ENCODE measurements at places on chromosomes 4 and X.

DNA sequence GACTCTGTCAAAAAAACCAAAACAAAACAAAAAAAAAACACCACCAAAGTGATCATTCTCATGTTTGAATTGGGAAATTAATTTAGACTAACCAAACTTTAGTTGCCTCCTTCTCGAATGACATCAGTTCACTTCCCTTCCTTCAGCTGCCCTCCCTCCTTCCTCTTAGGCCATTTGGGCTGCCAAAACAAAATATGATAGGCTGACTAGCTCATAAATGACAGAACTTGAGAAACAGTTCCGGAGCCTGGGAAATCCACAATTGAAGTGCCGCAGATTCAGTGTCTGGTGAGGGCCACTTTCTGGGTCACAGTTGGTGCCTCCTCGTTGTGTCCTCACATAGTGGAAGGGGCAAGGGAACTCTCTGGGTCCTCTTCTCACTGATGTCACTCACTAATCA is 16.1 kb upstream of the WAS start:
- DNase-seq = no peak

- no peak for DNase-seq
Observed at GRCh38 chrX:25941087-25941486, 197.1 kb upstream of the MAGEB18 start.

DNA sequence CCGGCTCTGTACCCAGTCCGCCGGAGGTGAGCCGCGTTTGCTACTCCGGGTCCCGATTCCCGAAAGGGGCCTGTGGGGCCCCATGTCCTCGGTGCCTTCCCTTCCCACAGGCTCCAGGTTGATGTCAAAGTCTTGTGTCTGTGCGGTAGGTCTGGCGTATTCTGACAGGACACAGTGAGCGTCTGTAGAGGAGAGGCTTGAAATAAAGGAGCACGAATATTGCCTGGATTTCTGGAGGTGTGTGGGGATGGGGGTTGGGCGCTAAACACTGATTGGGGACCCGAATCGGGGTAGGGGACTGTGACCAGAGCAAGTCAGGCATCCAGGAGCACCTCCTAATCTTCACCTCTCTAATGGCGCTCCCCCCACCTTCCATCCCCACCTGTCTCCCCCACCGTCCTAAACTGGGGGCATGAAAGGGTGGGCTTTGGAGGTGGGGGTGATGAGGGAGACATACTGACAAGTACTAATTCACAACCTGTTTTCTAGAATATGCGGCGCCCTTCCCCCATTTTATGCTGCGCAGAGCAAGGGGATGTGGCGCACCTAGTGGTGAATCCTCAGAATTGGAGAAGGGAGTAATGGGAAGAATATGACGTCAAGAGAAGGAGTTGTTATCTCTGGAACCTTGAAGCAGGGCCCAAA is 855 bp downstream of the GPRASP2 start:
- DNase-seq = peak; percentile 70

DNA sequence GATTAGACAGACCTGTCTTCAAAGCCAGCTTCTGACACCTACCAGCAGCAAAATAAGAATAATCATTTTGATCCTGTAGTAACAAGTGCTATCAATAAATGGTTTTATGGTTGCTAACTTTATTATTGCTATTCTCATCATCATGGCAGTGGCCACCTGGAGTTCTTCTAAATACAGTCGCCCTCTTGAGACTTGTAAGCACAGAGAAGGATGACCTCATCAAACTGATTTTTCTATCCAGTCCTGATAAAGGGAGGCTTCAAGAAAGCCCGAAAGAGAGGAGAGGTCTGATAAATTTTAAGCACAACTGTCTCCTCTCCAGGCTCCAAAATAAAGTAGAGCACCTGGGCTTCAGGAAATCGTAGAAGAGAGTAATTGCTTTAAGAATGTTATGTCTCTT is 286.4 kb downstream of the USP46 start:
- no peak for DNase-seq

DNA sequence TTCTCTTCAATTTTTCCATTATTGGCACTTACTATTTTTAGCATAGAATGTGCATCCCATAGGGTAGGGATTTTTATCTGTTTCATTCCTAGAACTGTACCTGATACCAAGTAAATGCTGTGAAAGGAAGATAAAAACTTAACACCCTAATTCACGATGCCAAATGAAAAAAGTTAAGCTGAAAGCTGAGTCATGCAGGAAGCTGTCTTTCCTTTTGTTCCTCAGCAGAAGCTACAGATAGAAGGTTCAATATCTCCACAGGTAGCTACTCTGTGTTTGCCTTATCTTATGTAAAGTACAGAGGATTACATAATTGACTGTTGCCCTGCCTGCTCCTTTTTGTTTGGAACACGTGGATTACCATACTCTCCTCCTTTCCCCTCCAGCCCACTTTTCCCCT is 77.0 kb downstream of the LRP2BP start:
- no peak for DNase-seq

DNA sequence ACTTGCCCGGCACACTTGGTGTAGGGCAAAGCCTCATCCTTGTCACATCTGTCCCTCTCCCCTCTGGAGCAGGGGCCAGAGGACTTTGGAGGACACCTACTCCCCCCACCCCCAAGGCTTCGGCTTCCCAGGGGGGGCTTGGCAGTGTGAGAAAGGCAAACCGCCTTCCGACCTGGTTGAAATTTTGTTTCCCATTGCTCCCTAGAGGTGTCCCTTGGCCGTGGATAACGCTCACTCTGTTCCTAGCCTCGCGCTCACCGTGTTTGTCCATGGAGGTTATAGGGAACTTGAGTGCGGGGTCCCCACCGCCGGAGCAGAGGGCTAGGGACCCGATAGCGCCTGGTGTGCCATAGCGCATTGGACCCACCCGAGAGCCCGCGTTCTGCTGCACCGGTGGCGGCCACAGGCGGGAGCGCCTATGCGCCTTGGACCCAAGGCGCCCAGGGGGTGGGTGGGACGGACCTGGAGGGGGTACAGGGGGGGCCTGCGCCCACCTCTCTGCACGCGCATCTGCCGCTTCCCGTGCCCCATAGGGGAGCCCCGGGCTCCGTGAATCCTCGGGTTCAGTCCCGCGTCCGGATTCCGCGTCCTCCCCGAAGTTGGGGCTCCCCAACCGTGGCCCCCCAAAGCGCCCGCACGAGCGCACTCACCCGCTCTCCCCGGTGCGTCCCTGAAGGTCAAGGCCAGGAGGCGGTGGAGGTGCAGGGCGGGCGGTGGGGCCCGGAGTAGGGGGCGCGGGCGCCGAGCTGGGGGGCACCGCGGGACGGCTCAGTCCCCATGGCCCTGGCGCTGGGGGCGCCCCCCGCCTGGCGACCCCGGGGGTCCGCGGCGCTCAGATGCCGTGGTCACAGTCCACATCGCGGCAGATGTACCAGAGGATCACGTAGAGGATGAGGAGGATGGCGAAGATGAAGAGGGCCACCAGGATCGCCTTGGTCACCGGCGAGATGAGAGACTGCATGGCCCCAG is 82.7 kb upstream of the DHRSX start:
- no peak for DNase-seq

DNA sequence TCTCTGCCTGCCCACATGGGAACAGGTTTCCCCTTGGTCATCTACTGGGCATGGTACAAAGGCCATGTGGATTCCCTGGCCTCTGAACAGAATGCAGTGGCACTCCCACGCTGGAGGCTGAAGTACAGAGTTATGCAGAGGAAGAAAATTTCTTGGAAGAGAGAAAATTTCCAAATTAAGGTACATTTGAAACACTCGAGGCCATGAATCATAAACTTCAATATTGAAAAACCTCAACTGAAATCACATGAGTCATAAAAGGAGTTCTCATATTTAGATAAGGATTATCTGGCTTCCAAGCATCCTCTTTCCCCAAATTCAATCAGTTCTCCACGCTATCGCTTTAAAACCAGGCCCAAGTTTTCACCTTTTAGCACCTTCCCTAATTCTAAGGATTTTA is 28.1 kb upstream of the TXK start:
- no peak for DNase-seq

GRCh38 chr4:139528377-139529005 is 27.5 kb downstream of the SETD7 start:
- no peak for DNase-seq

GRCh38 chr4:73593631-73594241 is 26.5 kb downstream of the RASSF6 start:
- DNase-seq = no peak

GRCh38 chrX:16711893-16712547 is 449 bp downstream of the CTPS2 start:
- DNase-seq = peak; percentile 47

DNA sequence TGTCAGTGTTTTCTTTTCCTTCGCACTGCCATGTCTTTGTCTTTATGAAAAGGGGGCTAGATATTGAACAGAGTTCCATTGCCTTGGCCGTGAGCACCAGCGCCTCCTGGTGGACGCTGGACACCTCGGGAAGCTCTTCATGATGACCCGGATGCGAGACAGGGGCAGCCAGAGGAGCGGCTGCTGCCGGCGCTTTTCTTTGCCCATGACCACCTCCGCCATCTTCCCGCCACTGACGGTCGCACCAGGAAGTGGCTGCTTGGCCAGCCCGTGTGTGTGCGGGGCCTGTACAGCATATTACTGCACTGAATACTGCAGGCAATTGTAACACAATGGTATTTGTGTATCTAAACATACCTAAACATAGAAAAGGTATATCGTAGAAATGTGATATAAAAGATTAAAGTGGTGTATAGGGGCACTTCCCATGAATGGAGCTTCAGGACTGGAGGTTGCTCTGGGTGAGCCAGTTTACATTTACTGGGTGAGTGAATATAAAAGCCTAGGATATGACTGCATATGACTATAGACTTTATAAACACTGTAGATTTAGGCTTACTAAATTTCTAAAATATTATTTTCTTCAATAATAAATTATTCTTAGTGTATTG is 15.8 kb upstream of the GRIA2 start:
- no peak for DNase-seq

GRCh38 chr4:182236186-182236585 is 7.0 kb upstream of the TENM3 start:
- no peak for DNase-seq

DNA sequence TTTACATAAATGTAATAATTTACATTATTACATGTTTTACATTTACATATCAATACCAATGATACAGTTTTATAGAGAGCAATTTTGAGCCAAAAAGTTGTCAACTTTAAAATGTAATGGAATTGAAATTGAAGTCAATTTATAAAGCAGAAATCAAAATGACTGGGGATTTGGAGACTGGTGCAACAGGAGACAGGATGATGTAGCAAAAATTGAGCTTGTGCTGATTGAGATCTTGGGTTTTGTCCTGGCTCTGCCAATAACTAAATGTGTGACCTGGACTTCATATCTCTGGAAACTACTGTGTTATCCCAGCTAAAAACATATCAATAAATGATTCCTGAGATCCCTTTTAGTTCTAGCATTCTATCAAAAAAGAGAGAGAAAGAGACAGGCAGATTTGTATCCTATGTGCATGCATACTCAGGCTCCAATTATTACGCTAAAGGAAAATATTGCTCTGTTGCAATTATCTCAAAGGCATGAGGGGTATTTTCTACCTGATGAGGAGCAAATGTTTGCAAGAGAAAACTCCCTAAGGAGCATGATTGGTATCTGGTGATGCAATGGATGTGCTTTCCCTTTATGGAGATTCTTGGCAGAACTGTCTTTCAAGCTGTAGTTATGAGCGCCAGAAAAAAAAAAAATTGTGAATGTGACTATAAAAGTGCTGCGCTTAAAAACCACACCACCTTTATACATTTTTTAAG is 14.7 kb downstream of the EXOC1L start:
- no peak for DNase-seq

- no peak for DNase-seq
Observed at GRCh38 chr4:128444544-128445302, 157.1 kb upstream of the PGRMC2 start.
